ENCODE measurements at places on chromosomes 7 and 10. TPM values are rescaled to one million over a fixed set of nuclear protein-coding genes. Genes with fewer than 3 reads are reported as not detected.

Gene AS3MT
- polyA plus RNA-seq = 15.5 TPM

Gene EGR2
- 2.1 TPM for polyA plus RNA-seq

Gene CALHM1
- 0.04 TPM for polyA plus RNA-seq

Gene MOGAT3
- polyA plus RNA-seq = 72.1 TPM

GRCh38 chr10:52129410-52130178, 184.5 kb upstream of the DKK1 start:
- no peak for DNase-seq
- no peaks in the 10 kb centered on the region for H3K36me3 ChIP-seq
- no peaks in the 10 kb centered on the region for H3K4me1 ChIP-seq
- no peaks in the 10 kb centered on the region for H3K27me3 ChIP-seq
- H3K27ac ChIP-seq = no peak overlapping the region

- H3K27me3 ChIP-seq = no peaks in the 10 kb centered on the region
- DNase-seq = no peak
- H3K4me3 ChIP-seq = no peak overlapping the region
- H3K4me1 ChIP-seq = no peaks in the 10 kb centered on the region
Measured at GRCh38 chr10:74786126-74786525, 40.3 kb upstream of the KAT6B start.
